Placental pericyte (primary cell): ENCODE measurements at places on chromosomes 1 and 21. TPM values are rescaled to one million over a fixed set of nuclear protein-coding genes. Genes with fewer than 3 reads are reported as not detected.

Gene CTBS
- total RNA-seq, result 12.2 and 15.3 TPM in 2 replicates

Gene TTC24
- not detected in 2 replicates for total RNA-seq

Gene LCE1A
- not detected in 2 replicates for total RNA-seq

Gene ATP1A4
- total RNA-seq, result not detected in 2 replicates

Gene DTL
- 0.66 and 41.5 TPM in 2 replicates for total RNA-seq
